Activated T-cell treated with anti-CD3 and anti-CD28 coated beads, Interleukin-2, amount 50 U/mL, for 72 hours (primary cell): ENCODE measurements at places on chromosomes 2 and 18. TPM values are rescaled to one million over a fixed set of nuclear protein-coding genes. Genes with fewer than 3 reads are reported as not detected.
A peak's percentile ranks its signal among the peaks of the same experiment; 100 is the strongest.

DNA sequence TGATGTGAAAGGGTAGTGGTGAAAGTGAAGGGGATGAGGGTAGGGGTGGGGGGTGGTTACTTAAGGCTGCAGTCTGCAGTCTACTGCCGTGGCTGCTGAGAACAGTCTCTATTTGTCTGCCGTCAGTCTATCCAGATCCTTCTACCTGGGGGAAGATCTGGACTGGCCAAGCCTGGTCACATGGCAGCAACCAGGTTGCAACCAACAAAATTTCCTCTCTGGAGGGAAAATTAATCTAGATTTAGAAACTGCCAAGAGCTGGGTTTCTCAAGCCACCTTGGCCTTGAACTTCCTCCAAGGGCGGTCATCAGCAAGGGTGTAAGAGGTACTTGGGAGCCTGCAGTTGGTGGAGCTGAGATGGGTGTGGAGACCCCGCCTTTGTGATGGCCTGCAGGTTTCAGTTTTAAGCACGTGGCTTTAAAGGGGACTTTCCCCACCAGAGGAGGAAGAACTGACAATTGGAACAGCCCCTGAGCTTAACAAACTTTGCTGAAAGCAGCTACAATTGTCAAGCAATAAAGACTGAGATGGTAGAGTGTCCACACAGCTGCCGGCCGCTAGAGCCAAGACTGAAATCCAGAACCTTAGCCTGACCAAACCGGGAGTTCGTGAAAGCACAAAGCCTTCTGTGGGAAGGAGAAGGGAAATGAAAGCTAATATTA lies 31.4 kb upstream of the KCMF1 start:
- H3K4me3 ChIP-seq = peak overlapping the region; percentile 87
- H3K4me1 ChIP-seq = peaks cover 85% of the 10 kb centered on the region
- peaks cover 2% of the 10 kb centered on the region for H3K36me3 ChIP-seq
- no peaks in the 10 kb centered on the region for H3K27me3 ChIP-seq
- DNase-seq = peak; percentile 85
- peak overlapping the region; percentile 92 for H3K27ac ChIP-seq

Gene C2orf80
- total RNA-seq = not detected

Gene SFTPB
- not detected for total RNA-seq

DNA sequence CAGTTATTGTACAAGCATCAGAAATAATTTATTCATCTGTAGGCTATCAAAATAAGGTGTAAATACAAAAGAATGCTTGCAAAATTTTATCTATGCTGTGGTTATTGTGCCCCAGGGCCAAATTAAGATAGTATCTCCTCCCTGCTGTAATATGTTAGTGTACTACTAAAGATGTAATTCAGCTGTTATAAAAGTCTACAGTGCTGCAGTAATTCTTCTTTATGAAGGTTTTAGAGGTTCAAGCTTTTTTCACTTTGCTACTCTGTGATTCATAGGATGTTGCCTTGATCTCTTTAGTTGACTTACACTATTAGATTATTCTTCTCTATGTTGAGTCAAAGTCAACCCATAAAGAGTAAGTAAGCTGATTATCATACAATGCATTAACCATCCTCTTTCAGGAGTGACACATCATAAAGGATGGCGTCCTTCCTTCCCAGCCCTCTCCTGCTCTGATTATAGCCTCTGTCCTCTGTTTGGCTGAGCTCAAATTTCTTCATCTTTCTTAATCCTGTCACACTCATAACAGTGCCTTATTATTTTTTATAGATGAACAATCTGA lies 29.3 kb upstream of the DYNAP start:
- H3K4me1 ChIP-seq = no peaks in the 10 kb centered on the region
- H3K4me3 ChIP-seq = no peak overlapping the region
- H3K36me3 ChIP-seq = no peaks in the 10 kb centered on the region
- DNase-seq = no peak

DNA sequence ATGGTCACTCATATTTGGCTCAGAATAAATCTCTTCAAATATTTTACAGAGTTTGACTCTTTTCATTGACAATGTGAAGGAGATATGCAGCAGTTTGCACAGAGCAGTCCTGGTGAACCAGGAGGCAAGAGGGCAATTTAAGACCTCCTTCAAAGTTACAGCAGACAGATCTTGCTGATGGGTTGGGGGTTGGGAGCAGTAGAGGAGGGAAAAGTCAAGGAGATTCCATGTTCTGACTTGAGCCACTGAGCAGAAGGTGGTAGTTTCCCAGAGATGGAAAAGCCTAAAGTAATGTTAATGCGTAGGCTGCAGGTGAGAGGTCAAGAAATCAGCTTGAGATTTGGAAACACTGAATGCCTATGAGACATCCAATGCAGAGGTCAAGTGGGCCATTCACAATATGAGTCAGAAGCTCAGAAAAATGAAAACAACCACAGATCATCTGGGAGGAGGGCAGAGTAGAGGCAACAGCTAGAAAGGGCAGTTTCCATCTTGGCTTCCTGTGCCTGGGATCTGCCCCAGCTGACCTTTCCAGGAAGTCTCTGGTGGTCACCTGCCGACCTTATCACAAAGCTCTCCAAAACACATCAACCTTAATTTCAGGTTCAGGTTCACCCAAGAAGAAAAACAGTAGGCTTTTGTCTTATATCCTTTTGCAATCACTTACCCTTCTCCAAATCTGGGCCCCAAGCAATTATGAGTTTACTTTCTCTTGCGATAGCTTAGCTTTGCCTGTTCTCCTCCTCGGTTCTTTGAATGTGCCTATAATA lies 197.5 kb upstream of the ARL4C start:
- peaks cover 8% of the 10 kb centered on the region for H3K36me3 ChIP-seq
- no peak for DNase-seq
- H3K4me3 ChIP-seq = no peak overlapping the region
- peaks cover 40% of the 10 kb centered on the region for H3K27me3 ChIP-seq
- H3K27ac ChIP-seq = no peak overlapping the region

- H3K4me3 ChIP-seq = no peak overlapping the region
- no peaks in the 10 kb centered on the region for H3K36me3 ChIP-seq
- no peak overlapping the region for H3K27ac ChIP-seq
- no peak for DNase-seq
- peaks cover 6% of the 10 kb centered on the region for H3K4me1 ChIP-seq
Measured at GRCh38 chr2:17821535-17822444, 5.5 kb downstream of the MSGN1 start.

Gene BOD1L2
- total RNA-seq = not detected

GRCh38 chr2:216761133-216761532 lies 65.8 kb upstream of the IGFBP5 start:
- H3K27me3 ChIP-seq = peaks cover 17% of the 10 kb centered on the region
- H3K4me3 ChIP-seq = no peak overlapping the region
- no peak overlapping the region for H3K27ac ChIP-seq
- no peaks in the 10 kb centered on the region for H3K4me1 ChIP-seq
- no peak for DNase-seq

Gene INHBB
- not detected for total RNA-seq

Gene OR6B2
- total RNA-seq = not detected

DNA sequence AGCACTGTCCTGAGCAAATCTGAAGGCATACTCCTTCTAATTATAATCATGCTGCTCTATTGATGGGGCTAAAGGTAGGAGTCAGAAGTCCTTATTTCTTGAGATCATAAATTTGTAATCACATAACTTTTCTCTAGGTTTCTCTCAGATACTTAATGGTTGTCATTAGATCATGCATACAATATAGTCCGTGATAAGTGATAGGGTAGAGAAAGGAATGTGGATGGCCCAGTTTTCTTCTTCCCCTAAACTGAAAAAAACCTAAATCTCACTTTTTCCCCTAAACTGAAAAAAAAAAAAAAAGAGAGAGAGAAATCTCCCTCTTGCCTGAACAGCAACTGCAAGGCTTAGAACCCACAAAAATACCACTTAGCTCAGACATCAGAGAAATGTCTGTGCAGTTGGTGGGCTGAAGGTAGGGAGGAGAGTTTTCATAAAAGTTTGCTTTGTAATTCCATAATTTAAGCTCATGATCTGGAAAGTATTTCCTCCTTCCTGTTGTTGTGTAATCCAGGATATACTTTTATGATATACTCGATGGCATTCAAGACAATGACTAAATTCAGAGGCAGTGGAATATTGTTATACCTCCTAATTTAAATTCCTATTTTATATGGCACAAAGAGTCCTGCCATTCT lies 79.3 kb upstream of the ITPRID2 start:
- DNase-seq = no peak
- H3K36me3 ChIP-seq = no peaks in the 10 kb centered on the region
- H3K4me1 ChIP-seq = peaks cover 20% of the 10 kb centered on the region
- H3K27me3 ChIP-seq = peaks cover 12% of the 10 kb centered on the region
